ENCODE measurements at places on chromosomes 3 and 15. TPM values are rescaled to one million over a fixed set of nuclear protein-coding genes. Genes with fewer than 3 reads are reported as not detected.

RAB8B gene
- total RNA-seq, result 109 TPM

CHDH gene
- total RNA-seq, result 0.41 TPM

PLA2G4F gene
- total RNA-seq, result not detected

FNDC3B gene
- 14.4 TPM for total RNA-seq

TUSC2 gene
- total RNA-seq, result 19.7 TPM

SLC24A5 gene
- total RNA-seq, result not detected

PIF1 gene
- total RNA-seq, result 23.6 TPM

TUSC7 gene
- not detected for total RNA-seq

MEX3B gene
- 0.82 TPM for total RNA-seq

BOC gene
- not detected for total RNA-seq

NEK10 gene
- total RNA-seq, result 0.36 TPM

CHRNB4 gene
- total RNA-seq, result not detected

DAZL gene
- total RNA-seq, result not detected

LARP6 gene
- not detected for total RNA-seq

GRK7 gene
- not detected for total RNA-seq

TGM4 gene
- not detected for total RNA-seq

CDHR4 gene
- total RNA-seq, result 0.22 TPM

ANKDD1A gene
- total RNA-seq, result 6.3 TPM

AADACL2 gene
- not detected for total RNA-seq

C3orf80 gene
- not detected for total RNA-seq

LRRC34 gene
- 2.9 TPM for total RNA-seq

DNAJA4 gene
- 36.3 TPM for total RNA-seq

GATA2 gene
- total RNA-seq, result not detected

GOLGA8R gene
- total RNA-seq, result 0.56 TPM

SMCO1 gene
- total RNA-seq, result not detected

TOP2B gene
- total RNA-seq, result 134 TPM

ITIH1 gene
- not detected for total RNA-seq

EFCC1 gene
- 0.24 TPM for total RNA-seq

TMEM207 gene
- not detected for total RNA-seq

Data from activated CD4-positive, alpha-beta memory T cell treated with anti-CD3 and anti-CD28 coated beads for 36 hours (primary cell).